ENCODE measurements at places on chromosomes 7 and 10. TPM values are rescaled to one million over a fixed set of nuclear protein-coding genes. Genes with fewer than 3 reads are reported as not detected.

The UBE2H gene
- total RNA-seq, result 80.7 TPM

DNA sequence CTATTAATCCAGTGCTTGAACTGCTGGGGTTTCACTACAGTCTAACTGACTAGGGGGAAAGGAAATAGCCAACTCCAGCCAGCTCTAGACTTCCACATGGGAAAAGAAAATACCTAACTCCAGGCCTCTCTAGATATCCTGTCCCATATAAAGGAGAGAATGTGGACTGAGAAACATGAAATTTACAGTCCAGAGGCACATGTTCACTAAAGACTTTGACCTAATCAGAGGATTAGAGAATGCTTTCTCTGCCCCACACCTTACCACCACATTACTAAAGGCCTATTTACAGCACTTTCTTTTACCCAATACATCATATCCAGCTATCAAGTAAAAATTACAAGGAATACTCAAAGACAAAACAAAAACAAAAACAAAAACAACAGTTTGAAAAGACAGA, 164.2 kb downstream of the PCLO start:
- no peak for DNase-seq
- no peaks in the 10 kb centered on the region for H3K36me3 ChIP-seq
- no peak overlapping the region for H3K4me3 ChIP-seq
- no peak overlapping the region for H3K27ac ChIP-seq
- H3K27me3 ChIP-seq, result no peaks in the 10 kb centered on the region

DNA sequence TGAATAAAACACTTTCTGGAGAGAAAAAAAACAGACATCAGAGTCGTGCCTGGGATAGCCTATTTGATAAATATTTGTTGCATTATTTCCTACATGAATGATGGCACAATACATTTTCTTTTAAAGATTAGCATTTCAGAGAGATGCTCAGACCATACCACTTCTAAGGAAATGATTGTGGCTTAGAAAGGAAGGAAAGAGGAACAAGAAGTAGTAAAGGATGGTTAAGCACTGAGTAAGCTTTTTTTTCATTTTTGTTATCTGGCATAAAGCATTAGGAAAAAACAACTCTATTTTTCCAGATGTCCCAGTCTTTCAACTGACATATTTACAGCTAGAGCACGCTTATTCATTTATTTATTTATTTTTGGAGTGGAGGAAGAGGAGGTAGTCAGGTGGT, 258.8 kb upstream of the TEX47 start:
- H3K4me3 ChIP-seq, result no peak overlapping the region
- no peak overlapping the region for H3K27ac ChIP-seq
- no peaks in the 10 kb centered on the region for H3K27me3 ChIP-seq
- DNase-seq, result no peak

DNA sequence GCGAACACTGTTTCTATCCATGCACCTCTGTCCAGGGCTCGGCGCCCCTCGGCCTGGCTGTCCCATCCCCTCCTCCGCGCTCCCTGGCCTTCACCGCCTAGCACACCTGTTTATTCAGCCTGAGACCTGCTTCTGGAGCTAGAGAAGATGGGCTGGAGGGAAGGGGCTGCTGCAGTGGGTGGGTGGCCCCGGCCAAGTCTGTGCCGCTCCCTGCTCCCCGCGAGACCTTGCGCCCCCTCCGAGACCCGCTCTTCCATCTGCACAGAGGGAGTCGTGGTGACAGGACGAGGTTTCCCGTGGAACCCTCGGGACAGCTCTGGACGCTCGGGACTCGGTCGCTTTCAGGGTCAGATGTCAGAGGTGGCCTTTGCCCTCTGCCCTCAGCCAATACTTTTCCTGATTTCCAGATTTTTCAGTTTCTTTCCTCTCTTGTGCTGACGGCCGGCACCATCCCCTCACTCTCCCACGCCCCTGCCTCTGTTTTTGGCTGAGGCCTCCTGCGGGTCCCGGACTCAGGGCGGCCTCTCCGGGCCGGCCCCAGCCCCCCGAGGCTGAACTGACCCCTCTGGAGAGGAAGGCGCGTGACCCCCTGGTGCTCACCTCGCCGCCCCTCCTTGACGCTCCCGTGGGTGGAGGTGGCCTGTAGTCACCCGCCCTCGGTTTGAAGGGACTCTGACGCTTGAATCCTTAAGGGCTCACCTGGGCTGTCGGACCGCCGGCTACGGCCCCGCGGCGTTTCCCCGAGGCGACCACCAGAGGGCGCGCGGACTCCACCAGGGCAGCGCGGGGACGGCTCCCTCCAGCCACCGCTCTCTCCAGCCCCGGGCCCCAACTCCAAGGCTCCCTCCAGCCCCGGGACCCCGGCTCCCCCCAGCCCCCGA, 15.6 kb downstream of the SHH start:
- H3K27me3 ChIP-seq, result peaks cover 43% of the 10 kb centered on the region
- H3K4me1 ChIP-seq, result no peaks in the 10 kb centered on the region
- no peak overlapping the region for H3K27ac ChIP-seq
- DNase-seq, result no peak

GRCh38 chr7:152523916-152524315, 88.1 kb upstream of the KMT2C start:
- H3K4me3 ChIP-seq, result no peak overlapping the region
- H3K4me1 ChIP-seq, result peaks cover 5% of the 10 kb centered on the region

The TUBB8 gene
- total RNA-seq, result 0.46 TPM

The CACNA2D1 gene
- 21.5 TPM for total RNA-seq

DNA sequence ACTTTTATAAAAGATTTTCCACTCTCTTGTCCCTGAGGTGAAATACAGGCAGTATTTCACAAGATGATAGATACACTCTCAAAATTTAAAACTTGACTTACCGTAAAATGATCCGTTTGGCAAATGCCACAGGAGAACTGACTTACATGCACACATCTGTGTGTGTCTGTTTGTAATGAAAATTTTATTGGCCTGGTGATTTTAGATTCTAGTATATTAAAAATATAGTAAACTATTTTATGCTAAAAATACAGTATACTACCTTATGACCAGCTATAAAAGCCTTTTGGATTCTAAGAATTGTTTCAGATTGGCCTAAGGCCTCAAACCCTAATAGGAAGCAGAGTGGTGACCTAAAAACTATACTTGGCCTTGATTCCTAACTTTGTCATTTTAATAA, 362.7 kb downstream of the IPMK start:
- no peak for DNase-seq
- H3K27ac ChIP-seq, result no peak overlapping the region
- H3K4me1 ChIP-seq, result no peaks in the 10 kb centered on the region
- no peaks in the 10 kb centered on the region for H3K27me3 ChIP-seq
- no peaks in the 10 kb centered on the region for H3K36me3 ChIP-seq

DNA sequence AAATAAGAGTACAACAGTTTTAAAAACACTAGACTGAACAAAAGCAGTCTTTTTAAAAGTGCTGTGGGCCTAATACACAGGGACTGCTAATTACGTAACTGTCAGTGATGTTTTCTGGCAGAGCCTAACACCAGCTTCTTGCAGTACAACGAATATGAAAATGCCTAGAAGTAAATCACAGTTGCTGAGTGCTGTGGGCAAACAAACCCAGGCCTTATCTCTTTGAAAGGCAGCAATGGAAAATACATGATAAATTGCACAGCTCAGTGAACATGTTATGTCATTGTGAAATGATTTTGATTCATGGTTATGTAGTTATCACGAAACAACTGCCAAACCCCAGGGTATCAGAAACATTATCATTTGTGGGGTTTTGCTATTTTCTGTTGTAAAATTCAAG, 428.4 kb downstream of the GFRA1 start:
- H3K36me3 ChIP-seq, result no peaks in the 10 kb centered on the region
- H3K4me3 ChIP-seq, result no peak overlapping the region
- peaks cover 11% of the 10 kb centered on the region for H3K4me1 ChIP-seq
- no peaks in the 10 kb centered on the region for H3K27me3 ChIP-seq
- no peak overlapping the region for H3K27ac ChIP-seq

The SEMA3D gene
- 87.6 TPM for total RNA-seq

The CHN2 gene
- total RNA-seq, result 34.0 TPM

GRCh38 chr10:129880191-129880870, 83.7 kb downstream of the EBF3 start:
- peaks cover 23% of the 10 kb centered on the region for H3K4me1 ChIP-seq
- H3K27me3 ChIP-seq, result peaks cover 56% of the 10 kb centered on the region
- H3K36me3 ChIP-seq, result no peaks in the 10 kb centered on the region
- DNase-seq, result no peak
- no peak overlapping the region for H3K27ac ChIP-seq

The CRHR2 gene
- 0.21 TPM for total RNA-seq

DNA sequence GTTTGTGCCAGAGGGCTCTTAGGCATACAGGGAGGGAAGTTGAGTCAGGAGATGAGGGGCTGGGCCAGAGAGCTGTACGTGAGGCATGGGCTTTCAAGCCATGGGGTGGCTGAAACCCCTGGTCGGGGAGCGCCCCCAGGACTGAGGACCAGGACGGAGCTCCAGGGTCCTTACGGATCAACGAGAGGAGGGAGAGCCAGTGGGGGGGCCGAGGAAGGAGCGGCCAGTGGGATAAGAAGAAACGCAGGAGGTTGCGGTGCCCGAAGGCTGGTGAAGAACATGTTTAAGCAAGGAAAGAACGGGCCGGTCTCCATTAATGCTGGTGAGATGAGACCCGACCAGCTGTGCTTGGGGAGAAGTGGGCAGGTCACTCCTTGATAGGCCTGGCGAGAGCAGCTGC, 43.6 kb upstream of the BHLHA15 start:
- peaks cover 13% of the 10 kb centered on the region for H3K4me1 ChIP-seq
- no peak for DNase-seq
- H3K27ac ChIP-seq, result no peak overlapping the region
- H3K27me3 ChIP-seq, result no peaks in the 10 kb centered on the region
- H3K4me3 ChIP-seq, result no peak overlapping the region

DNA sequence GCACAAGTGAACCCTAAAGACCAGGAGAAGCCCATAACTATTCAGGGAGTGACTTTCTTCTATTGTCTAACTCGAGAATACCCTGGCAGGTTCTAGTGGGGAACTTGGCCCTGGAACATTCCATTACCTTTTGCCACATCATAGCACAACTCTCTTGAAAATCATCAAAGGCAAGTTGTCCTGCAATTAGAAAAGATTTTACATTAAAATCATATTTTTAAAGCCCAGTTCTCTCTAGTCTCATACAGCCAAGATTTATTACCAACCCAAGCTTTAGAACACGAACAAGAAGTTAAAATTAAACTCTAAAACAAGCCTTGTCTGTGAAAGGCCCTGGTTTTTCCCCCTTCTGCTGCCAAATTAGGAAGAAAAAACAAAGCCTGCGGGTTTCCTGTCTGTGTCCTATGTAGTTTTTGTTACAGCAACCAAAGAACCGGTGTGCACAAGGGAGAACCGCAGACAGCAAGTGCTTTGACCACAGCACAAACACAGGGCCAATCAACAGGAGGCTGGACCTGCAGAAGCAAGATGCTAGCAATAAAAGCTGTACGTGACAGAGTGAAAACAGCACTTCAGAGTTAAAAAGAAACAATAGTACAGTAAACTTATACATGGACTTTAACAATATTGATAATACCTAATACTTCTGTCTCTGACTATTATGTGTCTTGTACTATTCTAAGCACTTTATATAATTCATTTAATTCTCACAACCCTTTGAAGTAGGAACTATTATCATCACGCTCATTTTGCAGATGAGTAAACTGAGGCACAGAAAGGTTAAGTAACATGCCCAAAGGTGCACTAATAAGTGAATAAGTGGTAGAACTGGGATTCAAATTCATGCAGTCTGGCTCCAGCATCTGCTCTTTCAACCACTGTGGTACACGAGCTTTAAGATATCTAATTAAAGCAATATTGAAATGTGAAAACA, 65.8 kb downstream of the STK17A start:
- H3K27ac ChIP-seq, result peak overlapping the region; percentile 75
- no peak for DNase-seq
- H3K4me1 ChIP-seq, result peaks cover 30% of the 10 kb centered on the region
- peaks cover 40% of the 10 kb centered on the region for H3K36me3 ChIP-seq
- H3K4me3 ChIP-seq, result no peak overlapping the region
